ENCODE measurements at places on chromosomes 4 and X.

GRCh38 chr4:154612472-154613414, at the start of gene FGG:
TSS of gene FGG (minus strand) at chr4:154612656. CDS start at chr4:154612609, 47 bp downstream.
- DNase-seq: no peak

- no peak for DNase-seq
Measured at GRCh38 chrX:31356275-31357212, 284.7 kb upstream of the FTHL17 start.

GRCh38 chr4:125313497-125313896, 1.3 kb upstream of the FAT4 start:
- peak; percentile 62 for DNase-seq

DNA sequence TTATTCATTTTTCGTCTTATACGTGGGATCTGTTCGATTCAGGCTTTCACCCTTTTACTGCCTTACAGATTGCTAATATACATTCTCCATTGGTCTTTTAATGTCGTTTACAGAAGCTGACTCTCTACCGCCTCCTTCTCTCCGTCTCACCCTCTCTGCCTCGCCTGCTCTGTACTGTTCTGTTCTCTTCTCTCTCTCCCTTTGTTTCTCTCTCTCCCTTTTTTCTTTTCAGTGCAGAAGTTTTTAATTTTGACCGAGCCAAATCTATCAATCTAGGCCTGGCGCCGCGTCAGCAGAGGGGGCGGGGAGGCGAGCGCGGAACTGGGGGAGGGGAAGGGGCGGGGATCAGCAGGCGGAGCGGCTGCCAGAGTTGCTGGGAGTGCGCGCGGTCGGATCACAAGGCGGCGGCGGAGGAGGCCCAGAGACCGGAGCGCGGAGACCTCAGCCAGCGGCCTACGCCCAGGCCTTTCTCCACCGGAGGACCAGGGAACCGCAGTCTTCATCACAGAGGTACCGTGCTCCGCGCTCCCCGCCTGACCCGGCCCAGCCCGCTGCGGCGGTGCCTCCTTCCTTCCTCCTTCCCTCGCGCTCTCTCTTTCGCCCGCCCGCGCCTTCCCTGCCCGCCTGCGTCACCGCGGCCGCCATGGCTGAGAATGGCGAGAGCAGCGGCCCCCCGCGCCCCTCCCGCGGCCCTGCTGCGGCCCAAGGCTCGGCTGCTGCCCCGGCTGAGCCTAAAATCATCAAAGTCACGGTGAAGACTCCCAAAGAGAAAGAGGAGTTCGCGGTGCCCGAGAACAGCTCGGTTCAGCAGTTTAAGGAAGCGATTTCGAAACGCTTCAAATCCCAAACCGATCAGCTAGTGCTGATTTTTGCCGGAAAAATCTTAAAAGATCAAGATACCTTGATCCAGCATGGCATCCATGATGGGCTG, at the start of gene UBQLN2:
Gene UBQLN2 (plus strand): TSS at position 397 of the 931 bp plus-strand sequence. CDS start 247 bp downstream, at position 644.
- DNase-seq: peak; percentile 55

- no peak for DNase-seq
Measured at GRCh38 chr4:25981749-25982148, 67.7 kb downstream of the SMIM20 start.

- peak; percentile 4 for DNase-seq
Measured at GRCh38 chr4:79576429-79576753, 168.4 kb upstream of the GK2 start.

GRCh38 chr4:158032733-158033415, 140.0 kb downstream of the GASK1B start:
- DNase-seq: no peak

DNA sequence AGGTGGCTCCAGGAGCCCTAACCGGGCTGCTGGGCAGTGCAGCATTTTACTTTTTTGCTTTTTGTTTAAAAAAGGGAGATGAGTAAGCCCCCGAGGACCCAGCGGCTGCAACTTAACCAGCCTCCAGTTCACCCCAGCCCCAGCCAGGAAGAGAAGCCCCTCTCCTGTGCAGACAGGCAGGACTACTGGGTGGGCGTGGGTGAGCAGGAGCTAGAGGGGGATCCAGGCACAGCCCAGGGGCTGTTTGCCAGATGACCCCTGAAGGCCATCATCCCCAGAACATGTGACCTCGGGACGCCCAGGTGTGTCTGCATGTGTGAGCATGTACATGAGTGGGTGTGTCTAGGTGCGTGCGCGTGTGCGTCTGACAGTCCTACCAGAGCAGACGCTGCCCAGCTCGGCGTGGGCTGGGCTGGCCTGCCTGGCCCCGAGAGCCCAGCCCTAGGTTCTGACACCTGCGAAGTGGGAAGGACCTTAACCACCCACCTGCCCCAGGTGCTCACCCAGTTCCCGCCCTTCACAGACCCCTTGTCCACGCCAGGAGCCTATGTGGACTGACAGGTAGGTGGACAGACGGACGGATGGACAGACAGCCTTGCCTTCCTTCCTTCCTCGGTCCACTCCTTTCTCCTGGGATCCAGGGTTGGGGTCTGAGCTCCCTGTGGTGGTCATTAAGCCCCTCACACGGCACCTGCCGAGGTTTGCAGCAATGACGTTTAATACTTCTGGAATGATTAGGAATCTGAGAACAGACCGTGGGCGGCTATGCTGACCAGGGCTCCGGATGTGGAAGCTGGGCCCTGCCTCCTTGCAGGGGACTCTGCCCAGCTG, 7.8 kb upstream of the HAUS3 start:
- no peak for DNase-seq

Measured in NCI-H1930 (cell line).